Left kidney (tissue), 8 donors: ENCODE measurements at places on chromosomes 2 and 18. TPM values are rescaled to one million over a fixed set of nuclear protein-coding genes. Genes with fewer than 3 reads are reported as not detected.

GRCh38 chr2:54503192-54503591 lies 47.1 kb downstream of the SPTBN1 start:
- DNase-seq: peak; percentile 44

DNA sequence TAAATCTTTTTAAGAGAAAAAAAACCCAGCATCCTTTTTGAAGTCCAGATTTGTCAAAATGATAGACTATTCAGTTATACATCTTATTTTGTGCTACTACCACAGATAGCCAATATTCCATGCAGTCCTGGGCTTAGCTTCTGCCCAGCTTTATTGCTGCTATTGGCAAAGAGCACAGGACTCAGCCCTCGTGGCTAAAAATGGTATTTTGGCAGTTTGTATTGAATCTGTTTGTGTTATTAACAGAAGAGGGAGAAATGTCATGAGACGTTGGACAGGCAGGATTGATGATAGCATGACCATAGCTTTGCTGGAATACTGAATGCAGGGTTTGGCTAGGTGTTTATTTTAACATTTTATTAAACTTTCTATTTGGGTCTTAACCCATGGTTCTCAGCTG lies 19.4 kb downstream of the ELAC1 start:
- no peak for DNase-seq

DNA sequence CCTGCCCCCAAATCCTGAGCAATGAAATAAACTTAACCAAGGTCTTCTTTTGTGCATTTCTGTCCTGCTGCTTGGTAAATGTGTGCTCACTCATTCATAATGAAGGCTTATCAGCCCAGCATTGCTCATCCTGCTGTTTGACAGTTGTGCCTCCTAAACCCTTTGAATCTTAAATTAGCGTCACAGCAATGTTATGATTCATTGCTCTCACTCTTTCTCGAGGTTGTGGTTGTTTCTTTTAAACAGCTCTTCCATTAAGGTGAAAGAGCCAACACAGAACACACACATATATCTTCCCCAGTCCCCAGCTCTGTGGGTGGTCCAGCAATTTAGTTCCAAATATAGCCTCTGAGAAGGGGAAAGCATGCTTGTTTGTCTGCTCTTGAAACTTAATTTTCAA lies 84.0 kb downstream of the EVA1A start:
- DNase-seq: peak; percentile 61

Gene HOXD1
- polyA plus RNA-seq: 10.1 TPM

Gene CLEC4F
- 0.12 TPM for polyA plus RNA-seq

- DNase-seq: peak; percentile 47
Observed at GRCh38 chr2:109447251-109447661, 166.5 kb downstream of the SEPTIN10 start.

Gene HOXD10
- 220 TPM for polyA plus RNA-seq

Gene CRYGD
- polyA plus RNA-seq: not detected

DNA sequence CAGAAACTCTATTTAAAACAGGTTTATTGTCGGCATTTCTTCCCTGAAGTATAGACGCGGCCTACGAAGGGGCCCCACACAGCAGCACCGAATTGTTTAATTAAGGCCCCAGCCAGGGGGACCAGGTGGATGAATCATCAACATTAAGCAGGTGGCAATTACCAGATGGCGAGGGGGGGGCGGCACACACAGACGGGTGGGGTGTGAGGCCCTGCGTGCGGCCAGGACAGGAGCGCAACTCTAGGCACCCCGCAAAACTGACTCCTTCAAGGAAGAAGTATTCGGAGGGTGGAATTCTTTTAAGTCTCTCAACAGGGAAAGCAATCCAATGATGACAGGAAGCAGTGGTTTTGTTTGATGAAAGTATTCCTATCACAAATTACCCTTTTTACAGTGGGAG lies 830.4 kb downstream of the GALR1 start:
- DNase-seq: no peak

Gene GULP1
- polyA plus RNA-seq: 67.8 TPM

DNA sequence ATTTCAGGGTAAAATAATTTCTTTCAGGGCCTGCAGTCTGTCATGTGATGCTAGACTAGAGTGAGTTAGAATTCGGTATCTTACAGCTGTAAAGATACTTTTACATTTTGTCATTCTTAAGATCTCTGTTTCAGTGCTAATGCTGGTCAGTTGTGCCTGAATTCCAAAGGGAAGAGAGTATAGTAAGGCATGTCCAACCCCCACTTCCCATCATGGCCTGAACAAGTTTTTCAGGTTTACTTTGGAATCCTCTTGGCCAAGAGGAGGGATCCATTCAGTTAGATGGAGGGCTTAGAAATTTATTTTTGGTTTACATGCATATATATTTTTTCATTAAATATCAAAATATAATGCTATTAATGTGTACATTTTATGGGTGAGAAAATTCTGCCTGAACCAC lies 596.6 kb downstream of the XIRP2 start:
- DNase-seq: no peak

DNA sequence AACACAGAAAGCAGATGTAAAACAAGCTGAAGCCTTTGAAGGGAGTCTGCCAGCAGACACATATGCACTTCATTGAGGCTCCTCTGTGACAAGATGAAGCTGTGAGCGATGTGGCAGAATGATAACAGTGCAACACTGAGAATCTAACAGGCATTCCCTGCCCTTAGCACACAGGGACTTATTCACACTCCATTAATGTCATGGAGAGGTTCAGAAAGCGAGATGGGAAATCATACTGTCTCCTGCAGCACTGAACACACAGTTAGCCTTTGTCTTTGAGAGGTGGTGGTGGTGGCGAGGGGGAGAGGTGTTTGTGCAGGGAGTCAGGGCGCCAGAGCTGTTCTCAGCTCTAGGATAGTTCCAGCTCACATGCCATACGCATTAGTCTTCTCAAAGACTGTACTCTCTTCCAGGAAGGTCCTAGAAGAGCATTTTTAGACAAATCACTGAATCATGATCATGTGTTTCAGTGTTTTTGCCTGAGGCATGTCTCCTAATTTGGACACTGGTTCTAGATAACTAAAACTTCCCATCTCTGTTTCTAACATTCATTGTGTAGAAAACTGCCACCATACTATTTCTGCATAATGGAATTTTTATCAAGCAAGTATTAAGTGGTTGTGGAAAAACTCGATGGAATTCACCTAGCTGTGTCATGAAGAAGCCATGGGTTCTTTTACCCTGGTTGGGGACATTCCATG lies 93.5 kb upstream of the ITGB6 start:
- no peak for DNase-seq

Gene EVX2
- not detected for polyA plus RNA-seq

Gene TXNDC2
- polyA plus RNA-seq: not detected

Gene TOGARAM2
- polyA plus RNA-seq: 2.4 TPM

DNA sequence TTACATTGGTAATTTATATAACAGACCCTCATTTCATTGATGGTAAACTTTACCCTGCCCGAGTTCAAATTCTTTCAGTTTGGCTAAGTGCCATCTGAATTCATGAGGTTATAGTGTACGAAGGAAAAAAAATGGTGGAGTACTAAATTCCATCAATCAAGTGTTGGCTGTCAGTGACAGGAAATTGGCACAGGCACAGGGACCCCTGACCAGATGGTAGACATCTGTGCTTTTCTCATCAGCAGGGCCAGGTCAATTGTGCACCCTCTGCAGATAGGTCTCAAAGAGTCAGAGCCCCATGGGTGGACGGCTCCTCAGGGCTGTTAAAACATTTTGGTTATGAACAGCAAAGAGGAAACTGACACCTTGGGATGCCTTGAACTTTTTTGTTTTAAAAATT lies 439.2 kb downstream of the SETBP1 start:
- DNase-seq: no peak

DNA sequence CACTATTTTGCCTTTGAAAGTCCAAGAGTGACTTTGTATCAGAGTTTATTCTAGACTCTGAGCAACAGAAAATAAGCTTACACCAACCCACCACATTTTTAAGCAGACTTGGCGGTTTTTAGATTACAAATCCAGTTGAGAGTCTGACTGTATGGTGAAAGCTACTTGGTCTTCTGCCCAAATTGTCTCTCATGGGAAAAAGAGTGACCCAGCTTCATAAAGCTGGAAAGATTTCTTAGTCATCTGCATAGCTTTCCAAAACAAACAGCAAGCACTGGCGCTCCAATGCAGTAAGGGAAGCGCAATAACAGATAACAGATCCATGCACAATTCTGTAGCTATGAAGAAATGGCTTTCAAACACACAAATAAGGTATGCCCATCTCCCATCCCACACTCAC lies 7.1 kb downstream of the DSG1 start:
- DNase-seq: no peak

DNA sequence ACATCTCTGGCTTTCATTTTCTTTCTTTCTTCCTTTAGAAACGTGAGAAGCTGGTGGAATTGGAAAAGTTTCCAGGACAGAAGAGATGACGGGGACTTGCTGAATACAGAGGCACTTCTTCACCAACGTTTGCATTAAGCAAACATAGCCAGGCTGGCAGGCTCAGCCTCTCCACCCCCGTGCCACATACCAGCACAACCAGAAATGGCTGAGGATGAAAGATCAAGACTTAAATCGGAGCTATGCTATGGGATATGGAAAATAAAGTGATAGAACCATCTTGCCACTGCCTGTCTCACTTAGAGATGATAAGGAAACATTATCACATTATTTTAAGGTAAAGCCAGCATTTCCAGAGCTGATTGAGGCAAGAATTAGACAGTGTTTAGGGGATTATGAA lies 483.3 kb downstream of the BCL11A start:
- no peak for DNase-seq

GRCh38 chr2:108934151-108934550 lies 54.9 kb downstream of the EDAR start:
- DNase-seq: no peak

GRCh38 chr18:63981719-63982118 lies 11.8 kb downstream of the SERPINB8 start:
- DNase-seq: no peak

DNA sequence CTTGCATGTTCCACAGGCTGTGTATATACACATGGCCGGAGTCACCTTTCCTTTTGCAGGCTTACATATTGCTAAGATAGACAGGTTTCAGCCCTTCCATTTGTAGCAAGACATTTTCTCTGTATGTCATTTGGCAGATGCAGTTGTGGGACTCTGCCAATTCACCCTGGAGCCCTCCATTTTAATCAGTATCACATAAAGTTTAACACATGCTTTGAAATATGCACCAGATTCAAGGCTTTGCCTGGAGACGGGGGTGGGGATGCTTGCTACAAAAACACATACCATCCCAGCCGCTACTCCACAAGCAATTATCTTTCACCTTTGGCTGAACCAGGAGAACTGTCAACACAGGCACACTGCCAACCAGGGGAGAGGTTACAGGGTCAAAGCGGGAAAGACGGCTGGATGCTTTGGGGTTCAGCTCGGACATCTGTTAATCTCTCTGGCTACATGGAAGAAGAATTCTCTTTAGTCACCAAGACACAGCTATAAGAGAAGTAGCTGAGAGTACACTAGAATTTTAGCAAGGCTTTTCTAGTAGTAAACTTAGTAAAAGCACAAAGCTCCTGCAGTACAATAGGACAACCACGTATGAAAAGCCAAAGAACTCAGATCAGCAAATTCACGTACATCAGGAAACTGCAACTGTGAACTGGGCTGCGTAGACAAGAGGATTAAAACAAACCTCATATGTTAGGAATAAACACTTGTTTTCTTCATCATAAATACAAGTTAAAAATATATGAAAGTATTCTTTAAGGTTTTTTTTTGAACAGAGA lies 130.9 kb downstream of the EXOC6B start:
- DNase-seq: no peak

Gene GPR45
- not detected for polyA plus RNA-seq

DNA sequence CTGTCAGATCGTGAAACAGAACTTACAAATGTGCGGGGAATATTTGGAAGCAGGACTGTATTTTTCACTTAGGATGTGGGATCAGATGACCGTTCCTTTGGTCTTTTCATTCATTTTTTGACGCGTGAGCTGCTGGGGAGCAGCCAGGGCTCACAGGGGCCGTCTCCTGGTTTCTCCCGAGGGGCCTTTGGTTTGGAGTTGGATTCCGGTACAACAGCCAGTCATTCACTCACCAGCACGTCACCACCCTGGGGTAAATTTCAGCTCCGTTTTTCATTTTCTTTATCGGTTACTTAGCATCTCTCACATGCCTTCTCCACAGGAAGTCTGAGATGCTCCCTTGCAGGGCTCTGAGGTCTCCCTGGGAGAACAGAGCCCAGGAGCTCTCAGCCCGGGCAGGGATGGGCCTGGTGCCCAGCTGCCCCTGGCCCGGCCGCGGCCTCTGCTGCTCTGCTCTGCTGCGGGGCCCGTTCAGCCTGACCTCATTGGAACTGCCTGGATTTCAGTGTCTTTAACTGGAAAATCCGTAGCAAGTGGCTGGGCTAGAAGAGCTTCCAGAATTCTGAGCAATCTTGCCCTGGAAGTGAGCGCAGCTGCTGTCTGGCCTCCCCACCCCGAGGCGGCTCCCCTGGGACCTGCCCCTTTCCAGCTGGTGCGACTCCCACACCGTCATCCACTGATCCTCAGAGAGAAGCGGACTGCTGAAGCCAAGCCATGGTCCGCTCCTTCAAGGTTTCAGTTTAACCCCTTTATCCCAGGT lies 335.6 kb downstream of the EIPR1 start:
- DNase-seq: no peak

DNA sequence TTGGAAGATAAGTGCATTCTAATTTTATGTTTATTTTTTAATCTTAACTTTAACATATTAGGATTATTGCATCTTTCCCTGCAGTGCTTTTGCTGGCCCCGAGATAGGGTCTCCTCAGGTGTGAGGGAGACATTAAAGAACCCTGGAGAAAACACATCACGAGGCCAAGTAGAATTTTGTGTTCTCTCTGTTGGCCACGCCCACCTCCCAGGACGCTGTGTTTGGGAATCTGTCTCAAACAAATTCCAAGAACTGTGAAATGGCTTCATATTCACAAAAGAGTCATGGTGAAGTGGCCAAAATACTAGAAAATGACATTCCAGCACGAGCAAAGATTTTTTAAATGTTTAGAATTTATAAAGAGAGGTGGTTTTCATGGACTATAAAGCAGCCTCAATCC lies 27.3 kb downstream of the RNF144A start:
- no peak for DNase-seq

DNA sequence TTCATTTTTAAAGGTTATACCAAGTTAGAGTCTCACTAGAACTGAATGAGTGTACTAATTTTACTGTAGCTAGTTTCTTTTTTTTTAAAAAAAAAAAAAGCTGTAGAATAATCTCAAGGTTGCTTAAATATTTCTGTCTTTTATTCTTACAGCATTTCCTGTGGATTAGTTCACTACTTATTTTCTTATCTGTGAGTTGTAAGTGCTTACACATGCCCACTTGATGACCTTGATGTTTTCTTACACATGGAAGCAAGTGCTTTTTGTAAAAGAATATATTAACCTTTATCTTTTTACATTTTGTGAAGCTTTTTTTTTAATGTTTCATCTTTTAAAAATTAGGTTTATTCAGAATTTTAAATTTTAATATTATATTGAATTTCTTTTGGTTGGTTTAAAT lies 57.8 kb downstream of the MSH2 start:
- DNase-seq: no peak

DNA sequence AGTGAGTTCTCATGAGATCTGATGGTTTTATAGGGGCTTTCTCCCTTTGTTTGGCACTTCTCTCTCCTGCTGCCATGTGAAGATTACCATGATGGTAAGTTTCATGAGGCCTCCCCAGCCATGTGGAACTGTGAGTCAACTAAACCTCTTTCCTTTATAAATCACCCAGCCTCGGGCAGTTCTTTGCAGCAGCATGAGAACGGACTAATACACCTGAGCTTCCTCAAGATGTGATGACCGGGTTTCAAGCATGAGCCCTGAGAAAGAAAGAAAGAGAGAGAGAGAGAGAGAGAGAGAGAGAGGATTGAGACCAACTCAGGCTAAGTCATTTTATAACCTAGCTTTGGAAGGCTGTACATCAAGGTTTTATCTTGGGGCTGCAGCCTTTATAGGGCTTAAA lies 167.7 kb upstream of the SERPINE2 start:
- DNase-seq: no peak

GRCh38 chr2:86056590-86057331 lies 48.9 kb downstream of the POLR1A start:
- no peak for DNase-seq
